Stimulated activated CD4-positive, alpha-beta T cell treated with anti-CD3 and anti-CD28 coated beads, Interleukin-12 subunit alpha, Interleukin-12 subunit beta, amount 100 ng/mL, for 4 hours (primary cell): ENCODE measurements at places on chromosomes 12 and 14.

DNA sequence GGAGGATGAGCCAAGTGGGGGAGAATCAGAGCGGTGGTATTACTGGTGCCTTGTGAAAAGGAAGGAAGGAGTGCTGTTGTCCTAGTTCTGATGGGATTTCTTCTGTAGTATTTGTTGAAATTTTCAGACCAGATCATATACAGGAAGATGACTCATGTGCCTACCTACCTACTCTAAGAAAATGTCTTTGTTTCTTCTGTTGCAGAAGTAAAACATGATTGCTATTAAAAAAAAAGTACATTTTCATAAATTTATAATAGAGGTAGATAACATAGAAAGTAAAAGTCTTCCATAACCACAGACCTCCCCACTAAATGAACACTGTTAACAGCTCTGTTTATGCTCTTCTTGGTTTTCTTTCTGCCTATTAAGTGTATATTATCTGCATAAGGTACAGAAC is 26.9 kb downstream of the SAMD4A start:
- DNase-seq = no peak

DNA sequence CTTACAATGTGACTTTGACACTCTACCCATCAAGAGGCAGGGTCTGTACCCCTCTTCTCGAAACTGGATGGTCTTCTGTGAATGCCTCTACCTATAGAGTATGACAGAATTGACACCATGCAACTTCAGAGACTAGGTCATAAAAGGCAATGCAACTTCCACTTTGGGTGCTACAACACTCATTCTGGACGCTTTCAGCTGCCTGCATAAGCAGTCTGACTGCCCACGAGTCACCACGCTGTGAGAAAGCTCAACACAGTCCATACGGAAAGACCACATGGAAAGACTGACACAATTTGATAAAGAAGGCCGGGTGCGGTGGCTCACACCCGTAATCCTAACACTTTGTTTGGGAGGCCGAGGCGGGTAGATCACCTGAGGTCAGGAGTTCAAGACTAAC is 14.9 kb downstream of the SLC7A7 start:
- no peak for DNase-seq

- DNase-seq = peak; percentile 40
These were observed 52.0 kb upstream of the RNU6-8 start for GRCh38 chr14:32254952-32255679.

DNA sequence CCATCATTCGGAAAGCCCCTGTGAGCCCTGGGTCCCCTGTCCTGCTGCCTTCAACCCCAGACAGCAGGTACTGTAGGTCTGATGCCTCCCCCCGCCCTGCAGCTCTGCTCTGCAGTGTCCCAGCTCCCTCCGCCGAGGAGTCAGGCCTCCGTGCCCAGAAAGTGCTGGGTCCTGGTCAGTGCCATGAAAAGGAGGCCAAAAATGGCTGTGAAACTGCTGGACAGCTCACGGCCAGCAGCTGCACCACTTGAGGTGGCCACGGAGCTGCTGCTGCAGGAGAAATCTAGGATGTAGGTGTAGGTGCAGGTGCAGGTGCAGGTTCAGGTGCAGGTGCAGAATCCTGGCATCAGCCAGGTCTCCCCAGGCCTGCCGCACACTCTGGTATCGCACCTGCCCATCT is 196.1 kb downstream of the SLC15A4 start:
- DNase-seq = no peak

DNA sequence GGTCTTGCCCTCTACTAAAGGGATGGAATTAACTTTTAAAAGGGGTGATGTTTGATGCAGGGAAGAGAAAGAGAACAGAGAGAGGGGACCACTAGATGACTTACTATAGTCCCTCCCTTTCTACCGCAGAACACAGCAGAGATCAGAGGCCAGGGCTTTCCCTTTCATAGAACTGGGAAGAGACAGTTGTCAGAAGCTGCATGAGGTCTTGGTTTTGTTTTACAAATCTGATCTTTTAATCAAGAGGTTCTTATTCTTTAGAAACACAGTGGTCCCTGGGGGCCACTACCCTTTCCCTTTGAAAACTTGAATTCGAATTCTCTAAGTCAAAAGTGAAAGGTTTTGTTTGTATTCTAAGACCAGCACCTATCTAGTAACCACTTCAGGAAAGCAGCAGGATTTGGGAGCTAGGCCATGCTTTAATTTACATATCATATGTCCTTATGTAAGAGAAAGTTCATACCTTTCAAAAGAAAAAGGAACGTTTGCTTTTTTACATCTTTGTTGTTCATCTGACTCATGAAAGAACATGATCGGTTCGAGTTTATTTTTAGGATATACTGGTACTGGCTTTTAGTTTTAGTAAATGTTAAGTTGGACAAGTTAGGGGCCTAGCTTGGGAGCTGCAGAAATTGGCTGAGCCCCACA is 6.3 kb downstream of the FBXL14 start:
- DNase-seq = no peak
